ENCODE measurements at places on chromosomes 1 and 21. TPM values are rescaled to one million over a fixed set of nuclear protein-coding genes. Genes with fewer than 3 reads are reported as not detected.
A peak's percentile ranks its signal among the peaks of the same experiment; 100 is the strongest.

DNA sequence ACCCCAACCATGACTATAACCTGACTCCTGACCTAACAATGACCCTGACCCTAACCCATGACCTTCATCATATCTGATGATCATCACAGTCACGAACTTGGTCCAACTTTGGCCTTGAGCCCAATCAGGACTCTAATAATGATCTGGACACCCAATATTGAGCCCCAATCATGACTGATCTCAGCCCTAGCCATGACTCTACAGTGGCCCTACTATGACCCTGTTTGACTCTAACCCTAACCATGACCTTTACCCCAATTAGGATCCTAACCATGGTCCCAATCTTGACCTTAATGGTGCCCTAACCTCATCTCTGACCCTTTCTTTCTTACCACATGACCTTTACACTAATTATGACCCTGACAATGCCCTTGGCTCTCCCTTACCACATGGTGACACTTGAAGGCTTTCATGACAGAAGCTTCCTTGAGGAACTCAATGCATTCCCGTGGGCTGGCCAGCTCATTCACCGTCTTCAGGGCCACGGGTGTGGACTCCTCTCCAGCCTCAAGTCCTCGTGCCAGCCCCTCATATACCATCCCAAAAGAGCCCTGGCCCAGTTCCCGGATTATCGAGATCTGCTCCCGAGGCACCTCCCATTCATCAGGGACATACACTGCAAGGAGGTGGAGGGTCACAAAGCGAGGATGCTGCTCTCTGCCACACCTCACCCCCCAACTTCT lies 16.2 kb downstream of the INSRR start:
- no peak for DNase-seq

DNA sequence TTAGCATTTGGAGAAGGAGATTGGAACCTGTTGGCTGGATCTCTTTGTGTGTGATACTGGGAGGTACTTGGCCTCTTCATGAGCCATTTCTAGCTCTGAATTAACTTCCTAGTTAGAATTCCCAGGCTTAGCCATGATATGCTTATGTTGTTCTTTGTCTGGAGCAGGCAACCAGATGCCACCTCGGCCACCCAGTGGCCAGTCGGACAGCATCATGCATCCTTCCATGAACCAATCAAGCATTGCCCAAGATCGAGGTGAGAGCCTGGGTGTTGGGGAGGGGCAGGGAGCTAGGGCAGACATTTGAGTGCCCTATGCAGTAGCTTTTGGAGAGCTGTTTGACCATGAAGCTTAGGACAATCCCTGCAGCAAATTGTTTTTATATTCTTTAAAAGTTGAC lies 26.5 kb upstream of the PIGV start:
- DNase-seq: no peak

DNA sequence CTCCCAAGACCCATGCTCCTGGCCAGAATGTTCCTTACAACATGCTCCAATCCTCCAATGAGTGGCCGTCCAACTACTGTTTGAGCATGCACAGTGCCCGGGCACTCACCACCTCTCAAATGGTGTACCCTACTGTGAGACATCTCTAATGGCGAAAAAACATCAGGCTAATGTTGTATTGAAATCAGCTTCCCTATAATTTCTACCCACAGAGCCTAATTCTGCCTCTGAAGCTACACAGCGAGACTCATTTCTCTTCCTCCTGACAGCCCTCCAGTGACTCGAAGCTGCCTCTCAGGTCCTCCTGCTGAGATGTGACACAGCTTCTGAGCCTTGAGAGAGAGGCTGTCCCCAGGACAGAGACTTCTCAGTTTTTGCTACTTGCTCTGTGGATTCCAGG lies 130.7 kb downstream of the FAM78B start:
- DNase-seq: no peak

DNA sequence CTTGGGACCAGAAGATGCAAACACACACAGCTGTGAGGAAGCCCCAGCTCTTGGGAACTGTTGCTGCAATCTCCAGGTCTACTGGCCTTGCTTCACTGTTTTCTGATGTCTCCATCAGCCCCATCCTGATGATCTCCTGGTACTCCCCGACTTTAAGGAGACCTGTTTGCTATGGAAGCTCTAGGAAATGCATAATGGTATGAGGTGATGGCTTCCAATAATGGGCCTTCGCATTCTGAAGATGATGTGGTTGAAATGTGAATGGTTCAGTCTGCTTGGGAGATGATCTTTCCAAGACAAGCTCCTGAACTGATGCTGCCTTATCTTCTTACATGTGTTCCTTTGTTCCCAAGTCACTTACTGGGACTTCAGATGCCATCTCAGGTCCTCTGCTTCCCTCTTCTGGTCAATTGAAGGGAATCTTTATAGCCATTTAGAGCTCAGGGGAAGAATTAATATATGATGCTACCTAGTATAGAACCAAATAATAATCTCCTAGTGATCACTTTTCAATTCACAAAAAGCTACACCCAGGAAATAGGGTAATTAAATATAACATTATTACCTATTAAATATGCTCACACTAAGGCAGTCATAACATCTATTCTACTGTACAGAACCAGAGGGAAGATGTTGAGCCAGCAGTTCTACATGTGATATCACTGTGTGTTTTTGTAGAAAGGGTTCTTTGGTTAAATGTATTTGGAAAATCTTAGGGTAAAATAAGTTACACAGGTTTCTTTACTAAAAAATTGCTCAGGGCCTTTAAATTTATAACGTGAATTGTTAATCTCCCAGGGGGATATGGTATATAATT lies 73.9 kb upstream of the VTCN1 start:
- no peak for DNase-seq

GRCh38 chr1:21736876-21737275 lies 46.1 kb downstream of the USP48 start:
- DNase-seq: no peak

- no peak for DNase-seq
These were observed 1326.5 kb upstream of the B3GALT2 start for GRCh38 chr1:194512957-194513356.

DNA sequence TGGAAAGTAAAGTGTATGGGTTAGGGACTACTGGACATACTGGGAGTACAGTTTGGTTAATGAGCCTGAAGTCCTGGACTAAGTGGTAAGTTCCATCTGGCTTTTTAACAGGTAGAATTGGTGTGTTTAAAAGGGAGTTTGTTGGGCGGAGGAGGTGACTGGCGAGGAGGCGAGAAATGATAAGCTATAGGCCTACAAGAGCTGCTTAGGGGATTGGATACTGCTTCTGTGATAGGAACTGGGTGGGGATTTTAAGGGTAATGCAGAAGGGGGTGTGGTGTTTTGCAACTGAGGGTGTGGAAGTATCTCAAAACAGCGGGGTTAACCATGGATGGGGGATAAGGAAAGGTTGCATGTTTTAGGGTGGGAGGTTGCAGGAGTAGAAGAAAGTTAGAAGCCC lies 3.5 kb downstream of the ERVH48-1 start:
- no peak for DNase-seq

- peak; percentile 74 for DNase-seq
These were observed at the start of gene KIAA0040 for GRCh38 chr1:175192630-175193526. KIAA0040 (minus strand) TSS chr1:175192776; CDS start chr1:175161013, 31,763 bp downstream.

GRCh38 chr1:34380526-34381124 lies 203.9 kb downstream of the C1orf94 start:
- no peak for DNase-seq

DNA sequence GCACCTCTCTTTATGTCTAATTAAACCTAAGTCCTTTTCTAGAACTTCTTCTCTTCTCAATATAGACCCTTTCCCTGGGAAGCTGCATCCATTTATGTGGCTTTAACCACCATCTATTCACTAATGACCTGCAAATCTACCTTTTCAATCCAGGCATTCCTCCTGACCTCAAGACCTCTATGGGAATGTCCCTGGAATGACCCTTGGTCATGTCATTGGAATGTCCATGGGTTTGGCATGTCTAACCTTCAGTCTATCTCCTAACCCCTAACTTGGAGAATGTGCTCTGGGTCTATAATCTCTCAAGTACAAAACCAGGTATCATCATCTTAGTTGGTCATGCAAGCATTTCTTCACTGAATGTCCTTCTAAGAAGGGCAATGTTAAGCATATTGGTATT lies 196.1 kb downstream of the KCNH1 start:
- no peak for DNase-seq

DNA sequence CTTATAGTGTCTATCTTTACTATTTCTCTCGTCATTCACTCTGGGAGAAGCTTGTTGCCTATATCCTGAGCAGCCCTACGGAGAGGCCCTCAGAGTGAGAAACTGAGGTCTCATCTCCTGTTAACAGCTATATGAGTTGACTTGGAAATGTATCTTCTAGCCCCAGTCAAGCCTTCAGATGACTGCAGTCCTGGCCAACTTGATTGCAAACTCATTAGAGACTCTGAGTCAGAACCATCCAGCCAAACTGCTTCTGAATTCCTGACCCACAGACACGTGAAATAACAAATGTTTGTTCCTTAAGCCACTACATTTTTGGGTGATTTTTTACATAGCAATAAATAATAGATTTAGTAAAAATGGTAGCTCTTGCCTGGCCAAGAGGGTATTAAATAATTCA lies 3.9 kb upstream of the ZBED6 start:
- DNase-seq: no peak

The ERRFI1 gene
- 30.5 TPM for total RNA-seq

The CD5L gene
- 2.4 TPM for total RNA-seq

The KDF1 gene
- 0.53 TPM for total RNA-seq

The NEXN gene
- total RNA-seq: 16.0 TPM

The PPP2R5A gene
- total RNA-seq: 25.5 TPM

The SRP9 gene
- total RNA-seq: 313 TPM

The HSD3B2 gene
- total RNA-seq: 5,962 TPM

The C1orf87 gene
- not detected for total RNA-seq

The PDC gene
- total RNA-seq: not detected

The OR2T2 gene
- not detected for total RNA-seq

The SPATA45 gene
- total RNA-seq: not detected

The PTPRC gene
- total RNA-seq: 6.0 TPM

The KPRP gene
- total RNA-seq: not detected

The SAMSN1 gene
- 5.0 TPM for total RNA-seq

The CD1E gene
- total RNA-seq: not detected

The TNFSF4 gene
- 1.7 TPM for total RNA-seq

The RHD gene
- total RNA-seq: 0.94 TPM
